ENCODE measurements at places on chromosomes 7 and 10.
A peak's percentile ranks its signal among the peaks of the same experiment; 100 is the strongest.

DNA sequence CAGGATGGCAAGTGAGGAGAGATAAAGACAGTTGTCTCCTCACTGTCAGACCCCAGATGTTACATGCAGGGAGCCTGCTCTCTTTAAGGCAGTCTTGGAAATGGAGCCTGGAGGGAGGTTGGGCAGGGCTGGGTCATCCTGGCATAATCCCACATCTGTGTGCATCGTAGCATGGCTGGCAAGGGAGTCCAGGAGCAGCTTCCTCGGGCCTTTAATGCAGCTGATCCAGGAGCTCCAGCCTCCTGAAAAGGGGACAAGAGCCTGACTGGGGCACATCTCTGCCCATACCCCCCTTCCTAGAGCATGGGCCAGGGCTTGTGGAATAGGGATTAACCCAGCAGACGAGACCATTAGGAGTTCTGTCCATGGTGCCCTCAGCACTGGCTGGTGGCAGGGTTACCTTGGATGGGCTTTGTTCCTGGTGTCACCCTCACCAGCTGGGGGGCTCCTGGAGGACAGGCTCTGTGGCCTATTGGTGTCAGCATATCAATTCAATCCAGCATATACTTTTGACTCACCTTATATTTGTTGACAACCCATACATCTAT, 34.9 kb downstream of the TBATA start:
- DNase-seq: no peak

- no peak for DNase-seq
These were observed 4.1 kb downstream of the NUP42 start for GRCh38 chr7:23185980-23186379.

- DNase-seq: no peak
These were observed 53.1 kb downstream of the CPED1 start for GRCh38 chr7:121041516-121042148.

GRCh38 chr7:2719007-2719406, 31.0 kb downstream of the AMZ1 start:
- DNase-seq: peak; percentile 55

DNA sequence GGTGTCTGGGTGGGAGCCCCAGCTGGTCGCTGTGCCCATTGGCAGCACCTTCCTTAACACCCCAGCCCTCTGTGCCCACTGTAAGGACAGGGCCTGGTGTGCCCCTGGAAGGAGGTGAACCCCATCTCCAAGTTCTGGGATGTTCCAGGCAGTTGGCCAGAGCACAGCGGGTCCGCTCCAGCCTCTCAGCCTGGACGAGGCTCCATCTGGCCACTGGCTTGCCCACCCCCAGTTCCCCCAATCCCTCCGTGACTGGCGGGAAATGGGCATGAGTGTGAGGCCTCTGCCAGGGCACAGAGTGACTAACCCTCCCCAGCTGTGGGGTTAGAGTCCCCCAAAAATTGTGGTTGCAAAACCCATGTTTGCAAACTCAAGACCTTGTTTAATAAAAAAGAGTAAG, 15.6 kb downstream of the GRIFIN start:
- DNase-seq: no peak

DNA sequence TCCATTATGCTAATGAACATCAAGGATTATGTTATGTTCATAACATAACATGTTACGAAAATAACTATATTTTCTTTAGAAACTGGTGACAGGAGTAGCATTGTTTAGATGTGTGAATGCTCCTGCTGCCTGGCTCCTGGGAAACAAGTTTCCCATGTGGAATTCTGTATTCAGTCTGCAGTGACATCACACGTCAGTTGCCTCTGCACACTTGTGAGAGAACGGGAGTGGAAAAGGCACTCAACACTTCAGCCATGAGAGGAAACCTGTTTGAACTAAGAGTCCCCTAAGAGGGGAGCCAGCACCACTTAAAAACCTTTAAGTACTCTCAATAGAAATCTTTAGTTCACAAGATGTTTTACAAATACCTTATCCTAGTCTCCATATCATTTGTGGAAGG, 140.3 kb upstream of the FAM20C start:
- DNase-seq: no peak

- DNase-seq: no peak
These were observed 90.3 kb downstream of the MICALL2 start for GRCh38 chr7:1368682-1369571.

DNA sequence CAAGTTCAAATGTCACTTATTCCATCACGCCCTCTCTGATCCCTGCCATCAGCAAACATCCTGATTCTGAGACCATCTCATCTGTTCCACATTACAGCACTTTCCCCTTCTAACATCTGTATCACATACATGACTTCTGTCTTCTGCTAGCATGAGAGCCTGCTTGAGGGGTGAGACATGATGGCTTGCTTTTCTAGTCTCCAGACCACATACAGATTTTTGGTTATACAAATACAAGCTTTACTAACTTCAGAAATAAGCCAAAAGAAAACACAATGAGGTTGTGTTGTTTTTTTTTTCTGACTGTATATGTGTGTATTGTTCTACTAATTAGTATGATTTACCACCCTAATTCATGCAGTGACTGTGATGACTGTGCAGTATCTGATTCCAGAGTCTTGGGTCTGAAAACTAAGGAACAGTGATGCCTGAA, 34.3 kb downstream of the NAPEPLD start:
- no peak for DNase-seq

- DNase-seq: peak; percentile 45
These were observed 6.1 kb upstream of the VCL start for GRCh38 chr10:73991884-73992245.

GRCh38 chr7:91326516-91327199, 62.4 kb downstream of the FZD1 start:
- DNase-seq: no peak

DNA sequence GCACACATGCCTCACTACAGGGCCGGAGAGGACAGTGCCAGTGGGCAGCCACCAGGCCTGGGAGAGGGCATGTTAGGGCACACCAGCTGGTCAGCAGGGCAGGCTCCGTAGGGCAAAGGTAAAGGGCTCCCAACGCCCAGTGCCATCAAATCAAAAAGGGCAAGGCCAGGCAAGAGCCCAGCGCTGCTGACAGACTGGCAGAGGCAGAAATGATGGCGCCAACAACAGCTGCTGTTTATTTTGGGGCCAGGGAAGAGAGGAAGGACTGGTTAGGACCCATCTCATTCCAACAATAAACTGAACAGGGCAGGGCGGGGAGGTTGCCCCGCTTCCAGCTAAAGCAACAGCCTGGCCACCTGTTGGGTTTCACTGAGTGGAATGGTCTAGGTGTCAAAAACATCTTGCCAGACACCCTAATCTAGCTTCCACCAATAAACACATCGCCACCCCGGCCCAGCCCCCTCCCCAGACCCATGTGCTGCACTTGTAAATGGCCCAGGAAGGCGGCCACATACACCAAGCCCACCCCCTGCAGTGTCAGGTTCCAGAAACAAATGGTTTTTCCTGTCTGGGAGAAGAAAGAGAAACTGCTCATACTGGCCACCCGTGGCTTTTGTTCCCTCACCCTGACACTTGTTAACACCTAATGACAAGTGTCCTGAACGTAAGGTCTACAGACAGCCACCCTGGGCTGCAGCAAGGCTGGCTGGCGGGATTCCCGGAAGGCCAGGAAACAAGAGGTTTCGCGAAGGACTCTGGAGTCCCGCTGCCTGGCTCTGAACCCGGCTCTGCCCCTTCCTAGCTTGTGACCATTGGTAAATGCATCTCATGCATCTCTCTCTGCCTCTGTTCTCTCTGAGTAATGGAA, 15.3 kb downstream of the SH3PXD2A start:
- DNase-seq: no peak

DNA sequence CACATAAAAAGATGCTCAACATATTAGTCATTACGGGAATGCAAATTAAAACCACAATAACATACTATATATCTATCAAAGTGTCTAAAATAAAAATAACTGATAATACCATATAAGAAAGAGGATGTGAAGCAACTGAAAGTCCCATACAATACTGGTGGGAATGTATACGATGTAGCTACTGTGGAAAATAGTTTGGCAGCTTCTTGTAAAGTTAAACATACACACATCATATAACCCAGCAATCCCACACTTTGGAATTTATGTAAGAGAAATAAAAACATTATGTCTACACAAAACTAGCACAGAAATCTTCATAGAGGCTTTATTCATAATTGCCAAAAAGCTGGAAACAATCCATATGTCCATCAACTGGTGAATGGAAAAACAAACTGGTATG, 10.5 kb upstream of the COMMD3 start:
- DNase-seq: no peak

DNA sequence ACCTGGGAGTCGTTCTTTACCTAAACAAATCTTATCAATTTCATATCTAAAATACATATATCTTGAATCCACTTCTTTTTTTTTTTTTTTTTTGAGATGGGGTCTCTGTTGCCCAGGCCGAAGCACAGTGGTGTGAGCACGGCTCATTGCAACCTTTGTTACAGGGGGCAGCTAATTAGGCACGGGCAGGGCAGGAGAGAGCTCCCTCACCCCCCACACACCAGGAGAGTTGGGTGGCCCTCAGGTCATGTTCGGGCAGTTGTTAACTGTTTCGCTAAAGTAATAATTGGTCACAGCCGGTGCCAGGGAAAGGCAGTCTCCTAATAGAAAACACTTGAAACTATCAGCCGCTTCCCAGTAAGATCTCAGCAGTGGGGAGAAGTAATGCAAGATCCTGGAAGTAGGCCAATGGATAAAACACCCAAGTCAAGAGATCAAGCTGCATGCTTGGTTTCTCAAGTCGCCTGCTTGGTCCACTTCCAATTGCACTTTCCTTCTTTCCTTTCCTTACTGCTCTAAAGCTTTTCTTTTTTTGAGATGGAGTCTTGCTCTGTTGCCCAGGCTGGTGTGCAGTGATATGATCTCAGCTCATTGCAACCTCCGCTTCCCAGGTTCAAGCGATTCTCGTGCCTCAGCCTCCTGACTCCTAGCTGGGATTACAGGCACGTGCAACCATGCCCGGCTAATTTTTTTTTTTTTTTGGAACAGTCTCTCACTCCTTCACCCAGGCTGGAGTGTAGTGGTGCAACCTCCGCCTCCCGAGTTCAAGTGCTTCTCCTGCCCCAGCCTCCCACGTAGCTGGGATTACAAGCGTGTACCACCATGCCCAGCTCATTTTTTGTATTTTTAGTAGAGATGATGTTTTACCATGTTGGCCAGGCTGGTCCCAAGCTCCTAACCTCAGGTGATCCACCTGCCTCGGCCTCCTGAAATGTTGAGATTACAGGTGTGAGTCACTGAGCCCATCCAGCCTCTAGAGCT, 21.3 kb upstream of the EFCAB10 start:
- no peak for DNase-seq

- no peak for DNase-seq
These were observed at the start of gene INMT for GRCh38 chr7:30751696-30752273. TSS of gene INMT (plus strand) at chr7:30752135. CDS start at chr7:30752151, 16 bp downstream.

GRCh38 chr7:157177333-157177982, 38.7 kb downstream of the UBE3C start:
- DNase-seq: no peak

DNA sequence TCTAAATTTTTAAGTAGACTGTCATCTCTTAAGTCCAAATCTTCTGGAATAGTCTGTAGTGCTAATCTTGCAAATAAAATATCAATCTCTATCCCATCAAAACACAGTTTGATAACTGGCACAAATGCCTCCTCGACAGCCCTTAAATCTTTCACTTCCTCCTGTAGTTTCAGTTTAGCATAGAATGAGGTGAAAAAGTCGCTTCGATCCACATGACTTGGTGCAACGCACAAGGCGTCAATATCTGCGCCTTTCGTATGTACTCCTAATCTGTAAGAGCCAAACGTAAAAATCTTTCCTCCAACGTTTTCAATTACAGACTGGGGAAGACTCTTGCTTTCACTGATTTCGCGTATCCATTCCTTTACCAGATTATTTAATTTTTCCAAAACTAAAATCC, 603 bp downstream of the PAPOLB start:
- DNase-seq: no peak

Measured in left colon (tissue), 2 donors.